Stimulated activated CD4-positive, alpha-beta T cell treated with anti-CD3 and anti-CD28 coated beads, Interleukin-15, amount 100 ng/mL, for 48 hours (primary cell): ENCODE measurements at places on chromosomes 6 and 20.

DNA sequence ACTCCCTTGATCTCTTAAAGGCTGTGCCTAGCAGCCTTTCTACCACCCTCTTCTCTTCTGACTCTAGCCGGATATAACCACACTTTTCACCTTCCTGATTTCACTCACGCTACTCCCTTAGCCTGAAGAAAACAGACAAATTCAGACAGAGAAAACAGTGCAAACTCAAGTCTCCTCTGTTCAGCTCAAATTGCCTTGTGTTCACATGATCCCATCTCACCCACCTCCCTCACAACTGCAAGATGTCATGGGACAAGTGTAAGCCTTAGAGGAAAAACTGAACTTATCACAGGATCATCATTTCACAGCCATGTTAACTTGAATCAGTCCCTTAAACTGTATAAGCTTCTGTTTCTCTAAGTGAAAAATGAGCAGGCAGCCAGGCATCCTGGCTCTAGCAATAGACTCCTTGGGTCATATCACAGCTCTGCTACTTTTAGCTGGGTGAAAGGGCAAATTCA, 66.5 kb upstream of the TENT5A start:
- DNase-seq, result no peak

GRCh38 chr20:43316271-43316670, 126.6 kb upstream of the PTPRT start:
- no peak for DNase-seq

DNA sequence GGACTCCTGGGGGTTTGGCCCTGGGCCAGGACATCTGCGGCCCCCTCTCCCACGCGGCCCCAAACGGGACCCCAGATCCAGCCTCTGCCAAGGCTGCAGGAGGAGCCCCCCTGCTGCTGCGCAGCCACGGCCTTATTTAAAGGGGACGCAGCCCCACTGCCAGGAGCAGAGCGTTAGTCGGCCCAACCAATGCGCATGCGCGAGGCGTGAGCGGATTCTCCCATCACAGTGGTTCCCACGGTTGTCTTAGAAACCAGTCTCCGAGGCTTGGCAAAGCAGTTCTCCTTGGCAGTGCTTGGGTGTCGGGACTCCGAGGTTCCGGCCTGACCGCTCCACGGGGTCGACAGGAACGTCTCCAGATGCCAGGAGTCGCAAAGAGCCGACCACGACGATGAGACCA, 288.3 kb upstream of the ZNF337 start:
- peak; percentile 11 for DNase-seq

DNA sequence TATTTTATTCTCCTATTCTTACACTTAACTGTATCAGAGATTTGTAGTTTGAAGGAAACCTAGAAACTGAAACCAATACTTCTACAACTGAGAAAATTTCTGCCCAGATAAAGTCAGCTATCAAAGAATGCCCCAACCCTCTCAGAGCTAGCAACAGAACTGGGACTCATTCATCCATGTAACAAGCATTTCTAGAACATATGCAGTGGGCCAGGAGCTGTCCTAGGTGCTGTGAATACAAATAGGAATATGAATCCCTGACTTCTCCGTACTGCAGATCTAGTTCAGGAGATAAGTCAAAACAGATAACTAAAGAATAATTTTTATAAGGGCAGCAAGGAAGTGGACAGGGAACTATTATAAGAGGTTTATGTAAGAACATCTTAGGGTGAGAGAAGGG, 654.1 kb upstream of the NOX3 start:
- no peak for DNase-seq
